ENCODE measurements at places on chromosomes 1 and 21. TPM values are rescaled to one million over a fixed set of nuclear protein-coding genes. Genes with fewer than 3 reads are reported as not detected.
A peak's percentile ranks its signal among the peaks of the same experiment; 100 is the strongest.

DNA sequence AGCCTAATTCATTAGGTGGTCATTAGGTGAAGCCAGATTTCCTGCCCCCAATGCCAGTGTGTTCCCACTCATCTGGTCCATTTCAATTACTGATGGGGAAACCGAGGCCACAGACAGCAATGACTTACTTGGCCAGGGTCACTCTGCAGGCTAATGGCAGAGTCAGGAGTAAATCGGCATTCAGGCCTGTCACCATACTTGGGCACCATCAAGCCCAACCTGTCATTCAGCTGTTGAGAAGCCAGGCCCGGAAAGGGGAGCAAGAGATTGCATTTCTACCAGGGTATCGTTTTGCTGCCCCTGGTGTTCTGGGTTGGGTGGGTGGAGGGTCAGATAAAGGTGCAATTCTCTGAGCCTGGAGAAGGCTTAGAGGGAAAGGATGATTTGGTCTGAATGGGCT is 8.0 kb upstream of the TMEM61 start:
- no peak for DNase-seq
- peaks cover 35% of the 10 kb centered on the region for H3K4me1 ChIP-seq
- H3K4me3 ChIP-seq: no peak overlapping the region
- H3K27me3 ChIP-seq: no peaks in the 10 kb centered on the region

- peaks cover 11% of the 10 kb centered on the region for H3K4me1 ChIP-seq
- H3K27ac ChIP-seq: peak overlapping the region; percentile 25
- no peak for DNase-seq
- H3K36me3 ChIP-seq: peaks cover 6% of the 10 kb centered on the region
Observed at GRCh38 chr1:10625554-10625953, 150.8 kb downstream of the PEX14 start.

DNA sequence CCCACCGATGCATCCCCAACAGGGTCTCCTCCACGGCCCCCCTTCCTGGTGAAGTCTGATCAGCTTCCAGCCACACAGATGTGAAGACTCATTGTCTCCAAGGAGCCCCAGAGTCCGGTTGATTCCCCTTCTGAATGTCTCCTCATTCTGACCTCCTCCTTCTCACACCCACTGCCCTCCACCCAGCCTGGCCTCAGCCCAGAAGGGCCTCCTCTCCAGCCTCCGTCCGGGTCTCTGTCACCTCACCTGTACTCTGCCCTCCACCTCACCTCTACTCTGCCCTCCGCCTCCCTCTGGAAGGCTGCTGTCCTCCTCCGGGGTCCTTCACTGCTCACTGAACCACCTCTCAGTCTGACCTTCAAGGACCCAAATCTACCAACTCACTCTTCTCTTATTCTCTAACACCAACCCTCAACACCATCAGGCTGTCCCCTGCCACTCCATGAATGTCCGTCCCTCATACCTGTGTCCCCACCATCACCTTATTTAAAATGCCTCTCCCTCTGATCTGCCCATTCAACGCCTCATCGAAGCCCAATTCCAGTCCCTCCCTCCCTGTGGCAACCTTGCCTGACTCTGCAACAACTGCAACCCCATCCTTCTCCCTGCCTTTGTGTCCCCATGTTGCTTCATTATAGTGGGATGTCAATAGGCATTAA is 201.2 kb downstream of the TOMM20 start:
- no peak overlapping the region for H3K4me3 ChIP-seq
- no peak for DNase-seq
- H3K27me3 ChIP-seq: no peaks in the 10 kb centered on the region
- peaks cover 31% of the 10 kb centered on the region for H3K4me1 ChIP-seq

DNA sequence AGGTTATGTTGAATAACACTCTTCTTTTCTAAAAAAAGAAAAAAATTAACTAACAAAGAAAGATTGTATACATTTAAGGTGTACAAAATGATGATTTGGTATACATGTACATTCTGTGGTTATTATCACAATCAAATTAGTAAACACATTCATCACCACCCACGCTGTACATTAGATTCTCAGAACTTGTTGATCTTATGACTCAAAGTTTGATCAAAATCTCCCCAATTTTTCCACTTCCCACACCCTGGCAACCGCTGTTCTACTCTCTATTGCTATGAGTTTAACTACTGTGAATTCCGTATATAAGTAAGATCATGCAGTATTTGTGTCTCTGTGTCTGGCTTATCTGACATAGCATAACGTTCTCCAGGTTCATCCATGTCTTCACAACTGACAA is 469.5 kb upstream of the CHRM3 start:
- no peak overlapping the region for H3K27ac ChIP-seq
- H3K4me3 ChIP-seq: no peak overlapping the region
- H3K36me3 ChIP-seq: no peaks in the 10 kb centered on the region
- no peaks in the 10 kb centered on the region for H3K4me1 ChIP-seq

- H3K36me3 ChIP-seq: no peaks in the 10 kb centered on the region
- H3K27me3 ChIP-seq: no peaks in the 10 kb centered on the region
- H3K27ac ChIP-seq: no peak overlapping the region
- H3K4me3 ChIP-seq: no peak overlapping the region
Observed at GRCh38 chr1:76501136-76501535, 366.1 kb upstream of the ST6GALNAC5 start.

DNA sequence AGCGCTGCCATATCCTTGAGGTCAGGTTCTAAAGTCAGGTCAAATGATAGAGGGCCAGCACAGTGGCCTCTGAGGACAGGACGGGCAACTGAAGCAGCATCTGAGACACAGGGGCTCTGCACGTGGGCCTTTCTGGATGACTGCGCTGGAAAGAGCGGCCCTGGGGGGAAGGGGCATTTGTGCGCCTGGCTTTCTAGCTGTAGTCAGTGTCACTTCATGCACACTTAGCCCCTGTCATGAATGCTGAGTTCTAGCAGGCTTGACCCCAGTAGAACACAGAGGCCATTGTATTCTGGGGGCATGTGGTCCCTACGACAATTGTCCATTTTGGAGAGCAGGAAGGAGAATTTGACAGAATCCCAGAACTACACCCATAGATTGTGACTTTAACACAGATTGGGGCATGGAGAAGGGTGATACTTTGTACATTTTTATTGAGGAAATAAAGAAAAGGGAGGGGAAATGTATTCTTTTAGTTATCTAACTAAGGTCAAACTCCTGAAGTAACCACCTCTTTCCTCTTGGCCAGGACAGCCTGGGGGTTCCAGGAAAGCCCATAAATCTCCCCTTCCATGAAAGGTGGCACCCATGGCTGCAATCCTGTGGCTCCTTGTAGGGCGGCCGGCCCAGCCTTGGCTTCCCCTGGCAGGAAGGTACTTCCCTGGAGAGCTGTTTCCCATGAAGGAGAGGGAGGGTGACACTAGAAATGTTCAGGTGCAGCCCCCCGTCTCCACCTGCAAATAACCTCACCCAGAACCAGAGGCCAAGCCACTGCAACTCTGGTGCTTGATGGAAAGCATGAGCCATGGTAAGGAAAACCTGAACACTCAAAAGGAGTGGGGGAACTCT is 34.4 kb downstream of the NTPCR start:
- H3K27ac ChIP-seq: no peak overlapping the region
- DNase-seq: no peak
- H3K4me1 ChIP-seq: peaks cover 5% of the 10 kb centered on the region
- no peaks in the 10 kb centered on the region for H3K36me3 ChIP-seq

GRCh38 chr1:2214541-2215241 is 13.4 kb upstream of the SKI start:
- H3K27me3 ChIP-seq: no peaks in the 10 kb centered on the region
- DNase-seq: no peak
- H3K27ac ChIP-seq: peak overlapping the region; percentile 100
- H3K4me3 ChIP-seq: peak overlapping the region; percentile 69
- H3K4me1 ChIP-seq: peaks cover 31% of the 10 kb centered on the region

GRCh38 chr1:168782559-168783116 is 53.6 kb upstream of the DPT start:
- no peak for DNase-seq
- H3K4me1 ChIP-seq: peaks cover 2% of the 10 kb centered on the region
- H3K27me3 ChIP-seq: no peaks in the 10 kb centered on the region
- H3K27ac ChIP-seq: no peak overlapping the region

DNA sequence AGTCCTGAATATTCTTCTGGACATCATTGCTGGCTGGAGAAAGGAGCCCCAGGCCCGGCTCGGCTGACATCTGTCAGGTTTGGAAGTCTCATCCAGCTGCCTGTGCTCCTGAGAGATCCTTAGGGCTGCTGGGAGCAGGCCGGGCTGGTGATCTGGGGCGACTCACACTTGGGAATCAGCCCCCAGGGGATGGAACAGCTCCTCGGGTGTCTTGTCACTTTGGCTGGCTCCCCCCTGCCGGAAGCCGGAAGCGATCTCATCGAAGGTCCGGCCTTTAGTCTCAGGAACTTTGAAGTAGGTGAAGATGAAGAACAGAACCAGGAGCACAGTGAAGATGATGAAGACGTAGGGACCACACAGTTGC is 31.8 kb downstream of the SLC2A1 start:
- no peak for DNase-seq
- no peak overlapping the region for H3K4me3 ChIP-seq
- peaks cover 36% of the 10 kb centered on the region for H3K36me3 ChIP-seq
- no peak overlapping the region for H3K27ac ChIP-seq
- peaks cover 14% of the 10 kb centered on the region for H3K4me1 ChIP-seq

DNA sequence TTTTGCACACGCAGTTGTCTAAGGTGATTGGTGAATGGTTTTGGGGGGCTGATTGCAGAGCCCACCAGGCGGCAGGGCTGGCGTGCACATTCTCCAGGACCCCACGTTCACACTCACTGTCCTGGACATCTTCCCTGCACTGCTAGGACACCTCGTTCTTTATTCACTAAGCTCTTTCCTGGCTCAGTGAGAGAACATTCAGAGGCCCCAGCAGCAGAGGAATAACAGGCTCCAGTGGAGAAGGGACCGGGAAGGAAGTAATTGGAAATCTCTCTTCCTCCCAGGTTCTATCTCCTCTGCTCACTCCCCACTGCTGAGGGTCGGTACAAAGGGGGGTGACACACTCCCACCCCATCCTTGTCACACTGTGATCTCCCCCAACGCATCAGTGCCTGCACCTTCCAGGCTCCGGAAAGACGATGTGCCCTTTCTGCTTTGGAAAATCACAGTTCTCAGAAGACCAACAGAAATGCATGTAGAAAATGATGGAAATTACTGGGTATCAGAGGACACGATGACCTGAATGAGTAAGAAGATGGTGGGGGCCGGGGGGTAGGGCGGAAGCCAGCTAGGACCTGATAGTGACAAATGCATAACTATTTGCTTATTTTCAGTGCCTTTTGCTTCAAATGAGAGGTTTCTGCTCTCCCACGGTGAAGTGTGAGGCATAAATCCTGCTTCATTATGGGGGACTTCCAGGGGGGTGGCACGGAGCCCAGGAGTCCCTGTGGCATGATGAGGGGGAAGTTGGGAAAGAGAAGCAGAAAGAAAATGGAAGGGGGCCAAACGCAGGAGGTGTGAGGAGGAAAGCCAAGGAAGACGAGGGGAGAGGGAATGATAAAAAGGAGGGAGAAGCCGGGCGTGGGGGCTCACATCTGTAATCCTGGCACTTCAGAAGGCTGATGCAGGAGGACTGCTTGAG is 25.2 kb upstream of the KIF26B start:
- H3K27me3 ChIP-seq: no peaks in the 10 kb centered on the region
- no peak for DNase-seq
- no peaks in the 10 kb centered on the region for H3K4me1 ChIP-seq
- H3K27ac ChIP-seq: no peak overlapping the region
- H3K36me3 ChIP-seq: no peaks in the 10 kb centered on the region

- peaks cover 48% of the 10 kb centered on the region for H3K36me3 ChIP-seq
- no peaks in the 10 kb centered on the region for H3K27me3 ChIP-seq
- peak overlapping the region; percentile 72 for H3K27ac ChIP-seq
- no peak overlapping the region for H3K4me3 ChIP-seq
- H3K4me1 ChIP-seq: peaks cover 47% of the 10 kb centered on the region
- no peak for DNase-seq
Observed at GRCh38 chr1:112698366-112699310, 8.3 kb downstream of the RHOC start.

DNA sequence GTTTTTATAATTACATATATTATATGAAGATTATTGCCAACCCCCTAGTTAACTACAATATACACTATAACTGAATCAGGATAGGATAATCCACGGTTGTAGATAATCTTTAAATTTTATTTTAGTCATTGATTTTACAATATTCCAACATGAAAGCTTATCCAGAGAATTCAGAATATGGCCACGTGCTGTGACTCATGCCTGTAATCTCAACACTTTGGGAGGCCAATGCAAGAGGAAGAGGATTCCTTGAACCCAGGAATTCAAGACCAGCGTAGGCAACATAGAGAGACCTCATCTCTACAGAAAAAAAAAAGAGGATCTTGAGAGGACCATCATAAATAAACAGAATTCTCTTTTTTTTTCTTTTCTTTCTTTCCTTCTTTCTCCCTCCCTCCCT is 119.6 kb upstream of the CACYBP start:
- no peak overlapping the region for H3K4me3 ChIP-seq
- no peak overlapping the region for H3K27ac ChIP-seq

- no peak overlapping the region for H3K4me3 ChIP-seq
- no peaks in the 10 kb centered on the region for H3K27me3 ChIP-seq
- DNase-seq: no peak
- peaks cover 34% of the 10 kb centered on the region for H3K4me1 ChIP-seq
- peak overlapping the region; percentile 11 for H3K27ac ChIP-seq
- peaks cover 14% of the 10 kb centered on the region for H3K36me3 ChIP-seq
Observed at GRCh38 chr1:170536924-170537551, 5.1 kb downstream of the GORAB start.

GRCh38 chr21:45631540-45631939 is 12.0 kb upstream of the PCBP3 start:
- H3K36me3 ChIP-seq: no peaks in the 10 kb centered on the region
- H3K27me3 ChIP-seq: no peaks in the 10 kb centered on the region
- H3K27ac ChIP-seq: no peak overlapping the region
- DNase-seq: no peak
- H3K4me3 ChIP-seq: no peak overlapping the region

DNA sequence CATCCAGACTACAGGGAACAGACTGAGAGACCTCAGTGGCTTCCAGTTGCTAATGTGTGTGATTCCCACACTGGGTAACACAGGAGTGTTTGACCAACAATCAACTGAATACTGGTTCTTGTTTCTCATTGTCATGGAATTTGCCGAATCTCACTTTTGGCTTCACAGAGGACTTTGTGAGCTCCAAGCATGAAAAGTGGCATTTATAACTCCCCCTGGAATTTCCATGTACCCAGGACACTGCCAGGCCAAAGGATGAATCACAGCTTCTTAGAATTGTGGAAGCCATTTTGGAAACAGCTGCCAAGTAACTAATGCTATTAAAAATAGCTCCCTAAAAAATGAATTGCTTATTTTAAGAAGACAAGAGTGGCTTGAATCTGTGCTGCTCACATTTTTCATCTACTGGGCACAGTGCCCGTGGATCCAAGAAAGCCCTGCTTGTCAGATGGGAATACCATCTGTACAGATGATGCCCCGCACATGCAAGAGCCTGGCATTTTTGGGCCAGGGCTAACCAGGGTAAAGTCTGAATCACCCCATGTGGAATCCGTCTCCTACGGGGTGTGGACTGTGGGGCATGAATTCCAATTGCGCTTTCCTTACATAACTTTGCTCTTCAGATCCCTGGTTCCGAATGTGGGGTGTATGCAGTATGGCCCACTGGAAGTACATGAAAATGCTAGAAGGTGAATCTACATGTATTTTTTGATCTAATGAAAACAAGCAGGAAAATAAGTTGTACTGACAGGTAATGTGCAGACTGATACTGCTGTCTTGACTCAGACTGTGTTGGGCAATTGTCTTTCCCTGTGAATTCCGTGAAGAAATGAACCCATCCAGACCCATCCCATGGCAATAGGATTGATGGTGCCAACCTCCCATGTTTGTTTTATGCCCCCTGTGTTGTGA is 487.3 kb downstream of the SIPA1L2 start:
- peaks cover 18% of the 10 kb centered on the region for H3K4me1 ChIP-seq
- peak overlapping the region; percentile 42 for H3K4me3 ChIP-seq
- H3K36me3 ChIP-seq: no peaks in the 10 kb centered on the region
- peak; percentile 48 for DNase-seq

LCE1A gene
- not detected for total RNA-seq

CYP4A11 gene
- not detected for total RNA-seq

Data from thoracic aorta (tissue), 2 donors.